Gastrocnemius medialis (tissue), 4 donors: ENCODE measurements at places on chromosomes 7 and 10. TPM values are rescaled to one million over a fixed set of nuclear protein-coding genes. Genes with fewer than 3 reads are reported as not detected.

GRCh38 chr10:31975157-31975765 is 46.6 kb upstream of the ARHGAP12 start:
- H3K4me3 ChIP-seq: no peak overlapping the region
- H3K4me1 ChIP-seq: no peaks in the 10 kb centered on the region
- H3K27me3 ChIP-seq: no peaks in the 10 kb centered on the region
- no peaks in the 10 kb centered on the region for H3K36me3 ChIP-seq

Gene PLAC9
- 7.4 TPM for total RNA-seq

Gene DOCK1
- 4.5 TPM for total RNA-seq

DNA sequence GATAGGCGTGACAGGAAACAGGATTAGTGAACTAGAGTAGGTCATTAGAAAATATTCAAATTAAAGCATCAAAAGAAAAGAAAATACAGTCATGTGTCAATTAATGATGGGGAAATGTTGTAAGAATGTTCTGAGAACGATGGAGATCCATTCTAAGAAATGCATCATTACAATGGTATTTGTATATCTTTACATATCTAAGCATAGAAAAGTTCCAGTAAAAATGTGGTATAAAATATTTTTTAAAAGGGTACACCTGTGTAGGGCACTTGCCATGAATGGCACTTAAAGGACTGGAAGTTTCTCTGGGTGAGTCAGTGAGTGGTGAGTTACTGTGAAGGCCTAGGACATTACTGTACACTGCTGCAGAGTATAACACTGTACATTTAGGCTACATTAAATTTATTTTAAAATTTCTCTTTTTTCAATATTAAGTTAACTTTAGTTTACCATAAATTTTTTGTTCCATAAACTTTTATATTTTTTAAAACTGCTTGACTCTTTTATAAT is 282.5 kb downstream of the BMPER start:
- no peak overlapping the region for H3K4me3 ChIP-seq
- DNase-seq: no peak
- no peak overlapping the region for H3K27ac ChIP-seq

GRCh38 chr7:40374575-40374974 is 239.8 kb downstream of the SUGCT start:
- H3K4me3 ChIP-seq: no peak overlapping the region
- no peak overlapping the region for H3K27ac ChIP-seq
- H3K4me1 ChIP-seq: no peaks in the 10 kb centered on the region
- H3K27me3 ChIP-seq: no peaks in the 10 kb centered on the region
- no peaks in the 10 kb centered on the region for H3K36me3 ChIP-seq
- no peak for DNase-seq

GRCh38 chr7:116259156-116259870 is 49.0 kb downstream of the TES start:
- no peak overlapping the region for H3K4me3 ChIP-seq
- H3K4me1 ChIP-seq: no peaks in the 10 kb centered on the region
- no peaks in the 10 kb centered on the region for H3K27me3 ChIP-seq
- H3K27ac ChIP-seq: peak overlapping the region; percentile 45

- H3K27me3 ChIP-seq: peaks cover 98% of the 10 kb centered on the region
- no peak overlapping the region for H3K27ac ChIP-seq
- DNase-seq: no peak
- peaks cover 27% of the 10 kb centered on the region for H3K4me1 ChIP-seq
These were observed 4.5 kb upstream of the GATA3 start for GRCh38 chr10:8049865-8050555.

Gene NPFFR1
- total RNA-seq: not detected

Gene AKR1C8
- total RNA-seq: not detected

Gene SYT15B
- total RNA-seq: 0.82 TPM

Gene AKR1C2
- total RNA-seq: 325 TPM

Gene COL1A2
- 11.2 TPM for total RNA-seq

Gene CTNNA3
- 19.2 TPM for total RNA-seq

DNA sequence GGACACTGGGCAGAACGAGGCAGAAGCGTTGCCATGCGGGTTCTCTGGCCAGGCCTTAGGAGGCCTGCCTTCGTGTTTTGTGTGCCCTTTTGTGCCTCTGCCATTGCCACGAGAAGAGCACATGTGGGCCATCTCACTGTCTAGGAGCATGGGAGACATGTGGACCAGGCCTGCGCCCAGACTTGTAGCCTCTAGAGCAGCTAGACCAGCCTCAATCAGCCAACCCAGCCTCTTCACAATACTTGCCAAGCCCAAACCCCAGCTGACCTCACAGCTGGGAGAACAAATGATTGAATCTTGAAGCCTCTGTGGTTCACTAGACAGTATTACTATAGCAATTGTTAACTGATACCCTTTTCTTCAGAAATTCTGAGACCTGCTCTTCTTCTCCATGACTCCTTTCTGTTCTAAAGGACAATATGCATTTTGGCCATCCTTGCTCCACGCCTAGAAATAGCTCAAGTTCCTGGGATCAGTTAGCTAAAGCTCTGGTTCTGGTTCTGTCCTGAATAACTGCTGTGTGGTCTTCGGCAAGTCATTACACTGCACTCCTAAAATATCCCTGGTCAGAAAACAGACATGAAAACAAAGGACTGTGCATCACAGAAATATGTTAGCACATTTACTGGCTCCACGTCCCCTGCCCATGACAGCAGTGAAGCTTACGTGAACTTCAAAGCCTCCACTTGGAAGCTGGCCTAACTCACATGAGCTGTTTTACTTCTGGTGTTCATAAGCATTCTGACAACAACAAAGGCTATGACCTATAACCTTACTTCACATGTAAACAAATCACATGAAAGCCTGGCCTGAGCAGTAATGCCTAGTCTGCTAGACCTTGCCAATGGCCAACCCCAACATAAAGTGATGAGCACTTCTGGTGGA is 72.3 kb upstream of the MKRN1 start:
- H3K4me3 ChIP-seq: no peak overlapping the region
- no peaks in the 10 kb centered on the region for H3K36me3 ChIP-seq
- no peaks in the 10 kb centered on the region for H3K4me1 ChIP-seq
- no peak for DNase-seq

Gene C7orf33
- not detected for total RNA-seq

Gene EGR2
- 0.76 TPM for total RNA-seq

DNA sequence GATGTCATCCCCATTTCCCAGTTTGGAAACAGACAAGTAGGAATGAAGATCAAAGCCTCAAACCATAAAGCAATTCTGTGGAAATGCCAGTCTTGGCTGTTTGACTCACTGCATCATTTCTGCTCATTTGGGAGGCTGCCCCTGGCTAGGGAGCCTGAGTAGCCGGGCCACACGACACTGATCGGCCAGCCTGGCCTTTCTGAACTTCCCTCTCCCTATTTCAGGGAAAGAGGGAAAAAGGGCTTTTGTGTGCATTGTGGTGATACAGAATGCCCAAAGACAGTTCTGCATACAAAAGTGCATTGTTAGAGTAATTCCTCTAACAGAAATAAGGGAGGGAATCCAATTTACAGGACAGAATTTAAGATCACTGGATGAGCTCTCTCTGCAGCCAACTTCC is 41.7 kb upstream of the OPALIN start:
- H3K4me1 ChIP-seq: no peaks in the 10 kb centered on the region
- DNase-seq: no peak
- no peaks in the 10 kb centered on the region for H3K27me3 ChIP-seq
- no peak overlapping the region for H3K4me3 ChIP-seq

- H3K4me1 ChIP-seq: peaks cover 26% of the 10 kb centered on the region
- no peaks in the 10 kb centered on the region for H3K36me3 ChIP-seq
- H3K27me3 ChIP-seq: no peaks in the 10 kb centered on the region
- DNase-seq: no peak
- H3K4me3 ChIP-seq: peak overlapping the region; percentile 83
These were observed 378 bp upstream of the INPP5F start for GRCh38 chr10:119725517-119725827.

DNA sequence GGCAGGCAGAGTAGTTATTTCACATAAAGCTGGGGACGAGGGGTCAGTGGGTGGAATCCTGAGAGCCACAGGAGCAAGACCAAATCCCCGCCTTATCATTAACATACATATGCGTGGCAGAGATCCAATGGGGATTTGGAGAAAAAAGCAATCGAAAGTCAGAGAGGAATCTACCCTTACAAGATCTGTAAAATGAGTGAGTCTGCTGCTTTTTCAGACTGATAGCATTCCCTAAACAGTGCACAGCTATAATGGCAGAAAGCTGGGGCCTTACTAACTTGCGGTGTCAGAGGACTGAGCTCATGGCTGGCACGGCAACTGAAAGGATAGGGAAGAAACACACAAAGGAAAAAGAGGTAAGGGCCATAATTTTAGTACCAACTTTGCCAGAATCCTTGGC is 25.0 kb downstream of the GPR22 start:
- DNase-seq: no peak
- H3K4me1 ChIP-seq: peaks cover 5% of the 10 kb centered on the region
- H3K36me3 ChIP-seq: no peaks in the 10 kb centered on the region
- no peaks in the 10 kb centered on the region for H3K27me3 ChIP-seq
- no peak overlapping the region for H3K27ac ChIP-seq

- no peaks in the 10 kb centered on the region for H3K4me1 ChIP-seq
- no peaks in the 10 kb centered on the region for H3K36me3 ChIP-seq
- H3K27me3 ChIP-seq: no peaks in the 10 kb centered on the region
- no peak for DNase-seq
- no peak overlapping the region for H3K4me3 ChIP-seq
These were observed 54.5 kb downstream of the SCRN1 start for GRCh38 chr7:29935111-29935510.

Gene FAM131B
- total RNA-seq: 0.38 TPM

Gene HYCC1
- 61.9 TPM for total RNA-seq

GRCh38 chr7:156558198-156558597 is 82.4 kb upstream of the RNF32 start:
- H3K27me3 ChIP-seq: no peaks in the 10 kb centered on the region
- no peak for DNase-seq
- no peak overlapping the region for H3K4me3 ChIP-seq
- H3K36me3 ChIP-seq: no peaks in the 10 kb centered on the region

Gene TUBAL3
- 0.18 TPM for total RNA-seq

DNA sequence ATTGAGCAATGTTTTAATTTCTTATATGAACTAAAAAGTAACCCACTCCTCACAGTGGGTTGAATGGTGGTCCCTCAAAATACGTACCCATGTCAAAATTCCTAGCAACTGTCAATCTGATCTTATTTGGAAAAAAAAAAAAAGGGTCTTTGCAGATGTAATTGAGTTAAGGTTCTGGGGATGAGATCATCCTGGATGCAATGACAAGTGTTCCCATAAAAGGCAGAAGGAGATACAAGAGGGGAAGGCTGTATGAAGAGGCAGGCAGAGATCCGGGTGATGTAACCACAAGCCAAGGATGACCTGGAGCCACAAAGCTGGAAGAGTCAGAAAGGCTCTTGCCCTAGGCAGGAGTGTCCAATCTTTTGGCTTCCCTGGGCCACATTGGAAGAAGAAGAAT is 516.3 kb upstream of the MKI67 start:
- no peaks in the 10 kb centered on the region for H3K36me3 ChIP-seq
- H3K27ac ChIP-seq: no peak overlapping the region
- DNase-seq: no peak
- H3K27me3 ChIP-seq: no peaks in the 10 kb centered on the region
- H3K4me1 ChIP-seq: no peaks in the 10 kb centered on the region

DNA sequence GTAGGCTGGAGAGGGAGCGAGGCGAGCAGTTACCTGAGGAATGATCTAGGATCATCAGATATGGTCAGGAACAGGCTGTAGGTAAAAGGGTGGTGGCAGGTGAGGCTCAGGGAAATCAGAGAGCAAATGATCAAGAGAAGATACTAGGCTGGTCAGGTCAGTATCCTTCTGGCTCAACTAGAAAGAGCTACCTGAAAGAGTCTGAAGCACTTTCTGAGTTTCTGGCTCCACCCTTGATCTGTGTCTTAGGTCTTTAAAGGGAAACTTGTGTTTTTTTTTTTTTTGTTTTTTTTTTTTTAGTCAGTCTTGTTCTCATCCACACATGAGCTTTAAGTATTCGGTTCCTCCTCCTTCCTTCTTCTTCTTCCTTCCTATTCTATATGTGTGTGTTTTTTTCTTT is 10.5 kb downstream of the ADAM22 start:
- DNase-seq: no peak
- no peak overlapping the region for H3K4me3 ChIP-seq

DNA sequence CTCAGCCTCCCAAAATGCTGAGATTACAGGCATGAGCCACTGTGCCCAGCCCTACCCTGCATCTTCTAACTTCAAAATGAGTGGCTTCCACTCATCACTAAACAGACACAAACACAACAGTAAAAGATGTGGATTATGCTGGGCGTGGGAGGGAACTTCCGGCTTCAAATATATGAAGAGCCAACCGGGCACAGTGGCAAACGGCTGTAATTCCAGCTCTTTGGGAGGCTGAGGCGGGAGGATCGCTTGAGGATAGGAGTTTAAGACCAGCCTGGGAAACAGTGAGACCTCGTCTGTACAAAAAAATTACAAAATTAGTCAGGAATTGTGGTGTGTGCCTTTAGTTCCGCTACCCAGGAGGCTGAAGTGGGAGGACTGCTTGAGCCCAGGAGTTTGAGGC is 92.2 kb upstream of the GNA12 start:
- no peaks in the 10 kb centered on the region for H3K4me1 ChIP-seq
- H3K36me3 ChIP-seq: no peaks in the 10 kb centered on the region
- H3K4me3 ChIP-seq: no peak overlapping the region
- no peak for DNase-seq
- peaks cover 20% of the 10 kb centered on the region for H3K27me3 ChIP-seq

GRCh38 chr10:23604613-23605012 is 165.7 kb downstream of the OTUD1 start:
- no peak overlapping the region for H3K4me3 ChIP-seq
- H3K36me3 ChIP-seq: no peaks in the 10 kb centered on the region
- no peak for DNase-seq
- H3K27ac ChIP-seq: no peak overlapping the region

Gene SLC26A5
- not detected for total RNA-seq

GRCh38 chr10:91227576-91227975 is 7.1 kb downstream of the PCGF5 start:
- H3K4me1 ChIP-seq: peaks cover 22% of the 10 kb centered on the region
- DNase-seq: no peak
- H3K4me3 ChIP-seq: no peak overlapping the region
- H3K27me3 ChIP-seq: no peaks in the 10 kb centered on the region
- no peaks in the 10 kb centered on the region for H3K36me3 ChIP-seq

GRCh38 chr10:6580279-6581029 is 378 bp upstream of the PRKCQ start:
- H3K27me3 ChIP-seq: no peaks in the 10 kb centered on the region
- H3K27ac ChIP-seq: peak overlapping the region; percentile 96
- peak; percentile 65 for DNase-seq
- H3K36me3 ChIP-seq: no peaks in the 10 kb centered on the region
- peaks cover 18% of the 10 kb centered on the region for H3K4me1 ChIP-seq

GRCh38 chr10:125256026-125256425 is 95.7 kb upstream of the CTBP2 start:
- no peaks in the 10 kb centered on the region for H3K4me1 ChIP-seq
- no peak overlapping the region for H3K4me3 ChIP-seq
- H3K27me3 ChIP-seq: no peaks in the 10 kb centered on the region
- H3K27ac ChIP-seq: no peak overlapping the region
- no peak for DNase-seq

DNA sequence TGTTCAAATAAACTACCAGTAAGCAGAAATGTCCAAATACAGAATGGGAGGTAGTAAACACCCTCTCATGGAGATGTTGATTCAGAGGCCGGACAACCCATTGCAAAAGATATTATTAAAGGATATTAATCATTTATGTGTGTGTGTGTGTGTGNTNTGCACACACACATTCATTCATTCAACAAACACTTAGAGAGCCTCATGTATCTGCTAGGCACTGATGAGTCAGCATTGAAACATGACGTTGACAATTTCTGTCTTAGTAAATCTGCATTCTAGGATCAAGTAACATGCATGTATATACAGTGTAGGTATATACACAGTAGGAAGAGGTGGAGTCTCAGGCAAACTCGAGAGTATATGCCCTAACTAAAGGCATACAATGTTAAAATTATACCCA is 187.0 kb downstream of the ZNF365 start:
- no peaks in the 10 kb centered on the region for H3K36me3 ChIP-seq
- no peak for DNase-seq
- H3K4me1 ChIP-seq: peaks cover 5% of the 10 kb centered on the region
- H3K4me3 ChIP-seq: no peak overlapping the region

Gene AKR1D1
- total RNA-seq: not detected

Gene SPDYE9
- not detected for total RNA-seq

Gene GRID2IP
- not detected for total RNA-seq
